ENCODE measurements at places on chromosomes 11 and 22.
A peak's percentile ranks its signal among the peaks of the same experiment; 100 is the strongest.

DNA sequence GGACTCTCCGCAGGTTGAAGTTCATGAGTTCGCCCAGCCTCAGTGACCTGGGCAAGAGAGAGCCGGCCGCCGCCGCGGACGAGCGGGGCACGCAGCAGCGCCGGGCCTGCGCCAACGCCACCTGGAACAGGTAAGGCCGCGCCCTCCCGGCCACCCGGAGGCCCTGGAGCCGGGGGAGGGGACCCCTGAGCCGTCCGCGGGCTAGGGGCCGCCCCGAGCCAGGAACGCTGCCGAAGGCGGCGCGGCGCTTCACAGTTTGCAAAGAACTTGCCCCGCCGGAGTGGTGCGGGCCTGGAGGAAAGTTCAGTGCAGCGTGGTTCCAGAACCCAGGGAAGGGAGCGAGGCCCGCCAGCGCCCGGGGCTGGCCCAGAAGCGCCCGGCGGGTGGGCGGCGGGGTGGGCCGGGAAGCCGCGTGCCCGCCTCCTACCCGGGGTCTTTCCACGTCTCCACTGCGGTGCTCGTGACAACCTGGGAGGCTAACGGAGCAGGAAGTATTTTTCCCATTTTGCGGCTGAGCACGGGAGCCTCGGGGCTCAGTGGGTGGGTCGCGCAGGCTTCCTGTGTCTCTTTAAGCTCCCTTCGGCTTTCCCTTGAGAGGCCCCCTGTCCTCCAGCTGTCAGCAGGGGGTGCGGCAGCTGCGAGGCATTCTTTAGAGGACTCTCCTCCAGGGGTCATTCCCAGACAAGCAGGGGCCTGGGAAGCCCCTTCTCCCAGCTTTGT is 635 bp downstream of the PRR5 start:
- no peak for DNase-seq

GRCh38 chr11:25562417-25562816 is 769.5 kb upstream of the ANO3 start:
- no peak for DNase-seq

DNA sequence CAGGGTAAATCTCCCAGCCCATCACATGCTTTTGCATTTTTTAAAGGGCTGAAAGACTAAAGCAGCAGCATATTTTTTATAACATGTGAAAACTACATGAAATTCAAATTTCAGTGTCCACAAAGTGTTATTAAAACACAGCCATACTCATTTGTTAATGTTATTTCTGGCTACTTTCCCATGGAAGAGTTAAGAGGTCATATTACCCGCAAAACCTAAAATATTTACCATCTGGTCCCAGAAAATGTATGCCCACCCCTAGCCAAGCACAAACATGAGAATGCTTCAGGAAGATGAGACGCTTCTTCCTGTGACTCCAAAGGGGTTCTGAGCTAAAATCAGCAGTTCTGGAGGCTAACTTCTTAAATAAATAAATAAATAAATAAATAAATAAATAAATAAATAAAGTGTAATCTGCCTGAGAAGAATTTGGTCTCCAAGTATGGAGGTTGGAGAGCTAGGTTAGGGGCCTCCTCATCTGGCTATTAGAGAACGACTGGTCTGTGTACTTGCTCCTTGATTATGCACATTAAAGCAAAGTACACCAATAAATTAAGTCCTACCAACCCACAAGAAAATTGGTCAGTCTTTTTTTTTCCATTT is 9.7 kb downstream of the IMMP1L start:
- DNase-seq: no peak

GRCh38 chr22:42966497-42966896 is 48.5 kb downstream of the PACSIN2 start:
- no peak for DNase-seq

DNA sequence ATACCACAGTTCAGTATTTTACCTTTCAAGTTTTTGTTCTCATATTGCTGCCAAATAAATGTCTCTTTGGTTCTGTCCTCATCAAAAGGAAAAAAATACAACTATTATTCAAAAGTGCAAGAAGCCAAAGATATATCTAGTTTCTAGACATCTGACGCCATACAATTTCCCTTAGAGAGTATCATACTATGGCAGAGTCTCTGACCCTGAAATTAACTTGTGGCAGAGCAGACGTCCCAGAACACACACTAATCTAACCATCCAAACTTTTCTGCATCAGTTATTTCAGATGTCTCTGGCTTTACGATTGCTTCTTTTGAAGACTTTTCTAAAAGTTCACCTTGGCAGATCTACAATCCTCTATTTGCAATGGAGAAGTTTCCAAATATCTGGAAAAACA is 2.7 kb downstream of the OR51T1 start:
- no peak for DNase-seq

GRCh38 chr11:18080451-18080850 is 25.4 kb downstream of the SAAL1 start:
- no peak for DNase-seq

GRCh38 chr11:109695696-109696095 is 273.7 kb downstream of the C11orf87 start:
- no peak for DNase-seq

- no peak for DNase-seq
Observed at GRCh38 chr22:24156141-24156912, 25.0 kb upstream of the SUSD2 start.

GRCh38 chr22:28821452-28821851 is 21.1 kb upstream of the XBP1 start:
- no peak for DNase-seq

DNA sequence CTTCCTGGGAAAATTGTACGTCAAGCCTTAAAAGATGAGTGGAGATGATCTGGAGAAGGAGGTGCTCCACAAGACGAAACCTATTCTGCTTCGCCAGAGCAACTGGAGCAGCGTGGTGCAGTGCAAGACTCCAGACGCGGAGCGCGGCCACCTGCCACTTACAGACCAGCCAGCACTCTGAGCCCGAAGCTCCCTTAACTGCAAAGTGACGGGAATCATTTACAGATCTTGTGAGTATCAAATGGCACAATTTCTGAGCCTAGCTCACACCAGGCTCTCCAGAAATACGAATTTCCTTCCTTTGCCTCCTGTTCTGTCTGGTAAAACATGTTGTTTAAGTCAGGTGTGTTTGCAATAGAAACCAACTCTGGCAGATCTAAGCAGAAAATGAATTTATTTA is 369.3 kb downstream of the CADM1 start:
- no peak for DNase-seq

DNA sequence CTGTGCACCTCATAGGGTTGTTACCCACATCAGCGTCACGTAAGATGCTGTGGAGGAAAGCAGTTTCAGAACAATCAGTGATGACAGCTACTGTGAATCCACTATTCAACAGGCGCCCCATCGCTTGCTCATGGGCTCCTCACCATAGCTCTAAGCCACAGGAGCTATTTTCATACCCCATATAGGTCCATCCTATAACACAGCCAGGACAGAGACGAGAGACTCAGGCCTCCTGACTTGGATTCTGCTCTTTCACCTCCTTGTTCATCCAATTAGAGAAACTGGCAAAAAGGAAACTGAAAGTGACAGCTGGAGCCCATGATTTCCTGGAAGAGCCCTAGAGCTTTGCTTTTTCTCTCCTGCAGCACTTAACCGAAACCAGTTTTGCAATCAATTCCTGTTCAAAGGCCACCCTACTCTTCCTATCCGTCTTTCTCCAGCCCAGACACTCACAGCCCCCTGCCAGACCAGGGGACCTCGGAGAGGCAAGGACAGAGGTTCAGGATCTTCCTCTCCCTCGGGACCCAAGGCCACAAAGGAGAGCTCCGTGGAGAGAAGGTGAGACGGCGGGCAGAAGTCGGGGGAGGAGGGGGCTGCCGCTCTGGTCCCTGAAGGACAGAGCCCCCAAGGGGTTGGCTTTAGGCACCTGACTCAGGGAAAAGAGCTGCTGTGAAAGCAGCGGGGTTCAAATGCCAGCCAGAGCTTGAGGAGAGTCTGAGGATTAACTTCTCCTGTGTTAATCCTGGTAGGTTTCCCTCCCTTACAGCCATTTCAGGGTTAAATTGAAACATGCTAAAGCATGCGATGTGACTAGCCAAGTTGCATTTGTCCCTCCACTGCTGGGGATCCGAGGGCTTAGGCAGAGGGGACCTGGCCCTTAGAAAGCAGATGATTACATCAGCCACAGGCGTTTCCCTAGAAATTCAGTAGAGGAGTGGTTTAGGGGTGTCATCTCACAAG is at the start of gene APOL6:
Gene APOL6 (plus strand): TSS at position 381 of the 960 bp plus-strand sequence. CDS start 7,980 bp downstream, outside the sequence.
- no peak for DNase-seq

DNA sequence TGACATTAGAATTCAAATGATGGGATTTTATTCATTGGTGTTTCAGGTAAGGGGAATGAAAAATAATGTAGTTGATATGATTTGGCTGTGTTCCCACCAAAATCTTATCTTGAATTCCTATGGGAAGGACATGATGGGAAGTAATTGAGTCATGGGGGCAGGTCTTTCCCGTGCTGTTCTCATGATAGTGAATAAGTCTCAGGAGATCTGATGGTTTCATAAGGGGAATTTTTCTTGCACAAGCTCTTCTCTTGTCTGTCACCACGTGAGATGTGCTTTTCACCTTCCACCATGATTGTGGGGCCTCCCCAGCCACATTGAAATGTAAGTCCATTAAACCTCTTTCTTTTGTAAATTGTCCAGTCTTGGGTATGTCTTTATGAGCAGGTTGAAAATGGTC is 268.6 kb upstream of the CHORDC1 start:
- no peak for DNase-seq

DNA sequence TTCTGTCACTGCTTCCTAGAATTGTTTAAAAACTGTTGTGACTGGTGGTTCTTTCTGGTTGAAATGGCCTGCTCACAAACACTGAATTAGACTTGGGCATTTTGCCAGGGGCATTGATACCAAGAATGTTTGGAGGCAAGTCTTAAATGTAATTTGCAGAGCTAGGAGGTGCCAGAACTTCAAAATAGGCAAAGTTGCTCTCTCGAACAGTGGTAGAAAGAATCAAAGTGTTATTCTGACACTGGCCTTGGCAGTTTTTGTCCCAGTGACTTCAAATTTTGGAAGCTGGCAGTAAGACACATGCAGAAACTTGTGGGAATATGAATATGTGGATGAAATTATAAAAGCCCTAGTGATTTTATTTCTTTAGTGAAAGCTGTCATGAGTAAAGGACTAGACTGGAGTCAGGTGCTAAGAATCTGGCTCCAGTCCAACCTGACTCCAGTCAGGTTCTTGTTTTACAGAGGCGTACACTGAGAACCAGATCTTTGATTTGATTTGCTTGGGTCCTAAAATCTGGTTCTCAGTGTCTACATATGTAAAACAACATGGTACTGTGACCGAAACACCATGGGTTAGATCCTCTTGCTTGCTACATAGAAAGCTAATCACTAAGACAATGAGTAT is 20.9 kb downstream of the SVIP start:
- no peak for DNase-seq

GRCh38 chr11:36509694-36510593 is at the start of gene TRAF6:
Gene TRAF6, minus strand, starts transcription at chr11:36510272. Its CDS starts 8,757 bp downstream, at chr11:36501515.
- DNase-seq: peak; percentile 15

- no peak for DNase-seq
Observed at GRCh38 chr11:83908298-83908856, 622.2 kb upstream of the CCDC90B start.

GRCh38 chr11:72144807-72145565 is 9.5 kb downstream of the FOLR3 start:
- DNase-seq: no peak

DNA sequence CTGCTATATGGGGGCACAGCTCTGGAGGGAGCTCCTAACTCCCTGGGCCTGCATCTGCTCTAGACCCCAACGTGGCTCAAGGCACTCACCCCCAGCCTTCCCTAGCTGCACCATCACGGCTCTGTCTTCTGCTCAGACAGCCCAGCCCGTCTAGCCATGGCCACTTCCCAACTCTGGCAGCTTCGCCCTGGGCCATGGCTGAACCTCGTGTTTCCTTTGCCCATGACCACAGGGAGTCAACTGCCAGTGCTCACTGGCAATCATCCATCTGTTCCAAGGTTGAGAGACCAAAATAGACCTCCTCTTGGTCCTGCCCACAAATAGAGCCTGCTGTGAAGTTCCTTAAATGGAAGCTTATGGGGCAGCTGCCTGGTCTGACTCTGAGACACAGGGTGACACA is 5.4 kb downstream of the LMO1 start:
- no peak for DNase-seq

DNA sequence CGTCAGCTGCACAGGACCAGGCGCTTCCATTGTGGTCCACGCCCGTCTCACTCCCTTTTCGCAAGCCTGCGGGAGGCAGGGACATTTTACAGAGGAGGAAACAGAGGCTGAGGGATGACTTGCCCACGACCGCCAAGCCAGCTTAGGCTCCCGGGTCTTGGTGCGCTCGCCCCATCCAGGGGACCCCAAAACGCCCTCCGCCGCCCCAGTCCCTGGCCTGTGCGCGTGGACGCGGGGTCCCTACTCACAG is 300 bp downstream of the WNT11 start:
- no peak for DNase-seq

GRCh38 chr22:34943830-34944229 is 122.1 kb upstream of the ISX start:
- DNase-seq: no peak

- no peak for DNase-seq
Observed at GRCh38 chr11:45993531-45994001, 71.1 kb downstream of the LARGE2 start.

DNA sequence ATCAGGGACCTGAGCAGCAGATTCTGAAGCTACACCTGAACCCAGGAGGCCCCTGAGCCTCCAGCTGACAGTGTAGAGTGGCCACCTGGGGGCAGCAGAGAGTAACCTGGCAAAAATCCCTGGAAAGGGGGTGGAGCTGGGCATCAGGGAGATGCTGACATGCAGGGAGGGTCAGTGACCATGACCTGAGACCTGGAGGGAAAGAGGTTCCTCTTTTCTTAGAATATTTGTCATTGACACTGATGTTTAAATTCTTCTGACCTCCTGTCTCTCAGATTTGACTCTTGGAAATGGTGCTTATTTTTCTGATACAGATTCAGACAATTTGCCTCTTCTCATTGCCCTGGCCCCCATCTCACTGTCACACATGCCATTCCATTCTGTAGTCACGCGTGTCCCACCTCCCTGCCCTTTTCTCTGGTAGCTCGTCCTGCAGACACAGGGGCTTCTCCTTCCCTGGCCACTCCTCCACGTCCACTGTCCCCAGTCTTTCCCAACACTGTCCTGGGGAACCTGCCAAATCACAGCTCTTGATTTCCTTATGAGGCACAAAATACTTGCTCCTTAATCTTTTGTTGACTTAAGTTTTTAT is 117.2 kb upstream of the IGLL5 start:
- no peak for DNase-seq

DNA sequence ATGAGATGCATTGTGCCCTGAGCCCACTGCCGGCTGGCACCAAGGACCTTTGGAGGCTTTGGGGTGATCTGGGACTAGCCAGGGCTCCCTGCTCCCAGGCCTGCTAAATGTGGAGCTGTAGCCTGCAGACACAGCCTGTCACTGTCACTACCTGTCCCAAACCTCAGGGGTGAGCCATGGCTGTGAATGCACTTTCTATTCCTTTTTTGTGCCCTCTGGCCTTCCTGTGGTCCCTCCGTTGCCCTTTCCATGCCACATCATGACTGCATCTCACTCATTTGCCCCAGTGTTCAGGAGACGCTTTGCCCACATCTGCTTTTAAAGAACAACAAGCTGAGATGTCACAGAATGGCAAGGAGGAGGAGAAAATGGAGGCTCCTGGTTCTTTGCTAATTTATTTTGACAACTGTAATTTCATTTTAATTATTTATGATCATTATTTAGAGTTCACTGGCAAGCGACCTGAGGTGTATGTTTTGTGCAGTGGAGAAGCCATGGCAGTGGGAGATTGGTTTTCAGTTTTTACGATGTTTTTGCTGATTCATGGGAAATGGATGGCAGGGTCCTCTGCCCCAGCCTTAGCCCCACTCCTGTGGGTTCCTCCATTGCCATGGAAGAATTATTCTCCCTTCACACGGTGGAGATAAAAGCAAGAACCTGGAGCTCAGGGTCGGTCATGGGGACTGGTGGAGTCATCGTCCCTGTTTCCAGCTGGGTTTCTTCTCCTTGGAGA is 69.2 kb downstream of the TSPAN18 start:
- no peak for DNase-seq

Measured in NCI-H1417 treated with DMSO at 0.1 percent for 48 hours (cell line).